ENCODE measurements at places on chromosomes 12 and 14.
A peak's percentile ranks its signal among the peaks of the same experiment; 100 is the strongest.

- DNase-seq: no peak
Measured at GRCh38 chr14:48274826-48275225, 599.4 kb upstream of the MDGA2 start.

GRCh38 chr12:84605983-84606382, 306.6 kb downstream of the SLC6A15 start:
- DNase-seq: no peak

GRCh38 chr12:28209782-28210181, 19.5 kb downstream of the CCDC91 start:
- DNase-seq: no peak

GRCh38 chr12:93536766-93537488, 35.5 kb upstream of the SOCS2 start:
- DNase-seq: no peak

GRCh38 chr12:100868487-100868886, 73.9 kb downstream of the ANO4 start:
- DNase-seq: no peak

GRCh38 chr12:7155471-7156034, 25.4 kb downstream of the CLSTN3 start:
- peak; percentile 28 for DNase-seq

GRCh38 chr14:50607181-50607580, 47.2 kb downstream of the ATL1 start:
- DNase-seq: no peak

DNA sequence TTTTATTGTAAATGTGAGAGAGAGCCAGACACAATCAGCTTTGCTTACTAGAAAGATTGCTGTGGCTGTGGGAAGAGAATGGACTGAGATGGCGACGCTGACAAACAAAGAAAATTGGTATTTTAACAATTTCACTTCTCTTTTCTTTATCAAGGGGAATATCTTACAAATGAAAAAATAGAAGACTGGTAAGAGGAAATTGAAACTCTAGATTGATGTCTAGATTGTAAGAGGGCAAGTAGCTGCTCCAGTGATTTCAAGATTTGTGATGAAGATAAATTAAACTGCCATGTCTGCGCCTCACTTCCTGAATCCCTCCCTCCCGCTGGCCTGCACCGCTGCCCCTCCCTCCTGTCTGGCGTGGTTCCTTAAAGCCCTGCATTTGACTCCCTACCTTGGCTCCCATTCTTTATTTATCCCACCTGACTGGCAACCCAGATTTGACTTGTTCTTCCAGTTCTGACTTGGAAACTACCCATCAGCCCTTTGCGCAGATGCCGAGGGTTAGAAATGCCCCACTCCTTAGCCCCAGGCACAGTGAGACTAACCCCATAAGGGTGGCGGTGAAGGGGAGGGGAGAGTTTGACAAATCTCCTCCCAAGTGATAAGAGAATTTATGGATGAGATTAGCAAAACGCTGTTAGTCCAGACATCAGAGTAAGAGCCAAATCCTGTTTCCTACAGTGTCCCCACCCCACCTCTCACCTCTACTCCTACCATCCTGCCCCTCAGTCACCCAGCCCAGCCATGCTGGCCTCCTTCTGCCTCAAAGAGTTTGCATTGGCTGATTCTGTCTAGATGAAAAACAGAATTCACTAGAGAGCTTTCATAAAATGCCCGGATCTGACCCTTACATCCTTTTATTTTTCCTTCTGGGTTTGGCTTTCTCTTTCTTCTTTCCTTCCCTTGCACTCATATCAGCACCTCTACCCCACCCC, 125.3 kb upstream of the ATF7IP start:
- peak; percentile 80 for DNase-seq

DNA sequence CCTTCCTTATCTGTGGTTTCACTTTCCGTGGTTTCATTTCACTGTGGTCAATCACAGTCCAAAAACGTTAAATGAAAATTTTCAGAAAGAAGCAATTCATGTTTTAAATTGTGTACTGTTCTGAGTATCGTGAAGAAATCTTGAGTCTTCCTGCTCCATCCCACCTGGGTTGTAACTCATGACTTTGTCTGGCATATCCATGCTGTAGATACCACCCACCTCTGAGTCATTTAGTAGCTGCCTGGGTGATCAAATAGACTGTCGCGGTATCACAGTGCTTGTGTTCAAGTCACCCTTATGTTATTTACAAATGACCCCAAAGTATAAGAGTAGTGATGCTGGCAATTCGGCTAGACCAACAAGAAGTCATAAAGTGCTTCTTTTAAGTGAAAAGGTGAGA, 521.2 kb downstream of the AACS start:
- DNase-seq: no peak

GRCh38 chr12:132323171-132324010, 6.0 kb downstream of the GALNT9 start:
- no peak for DNase-seq

GRCh38 chr12:13390918-13391317, 194.4 kb downstream of the EMP1 start:
- no peak for DNase-seq

GRCh38 chr12:93133361-93133760, 204.3 kb upstream of the EEA1 start:
- DNase-seq: no peak

GRCh38 chr12:49762468-49762847, 21.1 kb downstream of the TMBIM6 start:
- DNase-seq: no peak

- DNase-seq: no peak
Measured at GRCh38 chr12:3081886-3082285, 4.7 kb downstream of the TSPAN9 start.

DNA sequence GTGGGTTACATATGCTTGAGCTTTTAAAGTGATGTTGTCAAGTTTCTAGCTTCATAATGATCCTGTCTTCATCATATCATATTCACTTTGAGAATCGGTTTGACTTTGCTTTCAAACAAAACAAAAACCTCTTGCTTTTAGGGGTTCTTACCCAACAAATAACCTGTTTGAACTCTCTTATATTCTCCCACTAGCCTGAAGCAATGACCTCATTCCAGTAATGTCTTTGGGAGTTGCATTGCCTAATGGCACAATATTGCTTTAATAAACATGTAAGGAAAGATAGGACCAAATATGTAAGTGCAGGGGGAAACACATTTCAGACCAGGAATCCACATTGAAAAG, 27.7 kb downstream of the WBP11 start:
- no peak for DNase-seq

DNA sequence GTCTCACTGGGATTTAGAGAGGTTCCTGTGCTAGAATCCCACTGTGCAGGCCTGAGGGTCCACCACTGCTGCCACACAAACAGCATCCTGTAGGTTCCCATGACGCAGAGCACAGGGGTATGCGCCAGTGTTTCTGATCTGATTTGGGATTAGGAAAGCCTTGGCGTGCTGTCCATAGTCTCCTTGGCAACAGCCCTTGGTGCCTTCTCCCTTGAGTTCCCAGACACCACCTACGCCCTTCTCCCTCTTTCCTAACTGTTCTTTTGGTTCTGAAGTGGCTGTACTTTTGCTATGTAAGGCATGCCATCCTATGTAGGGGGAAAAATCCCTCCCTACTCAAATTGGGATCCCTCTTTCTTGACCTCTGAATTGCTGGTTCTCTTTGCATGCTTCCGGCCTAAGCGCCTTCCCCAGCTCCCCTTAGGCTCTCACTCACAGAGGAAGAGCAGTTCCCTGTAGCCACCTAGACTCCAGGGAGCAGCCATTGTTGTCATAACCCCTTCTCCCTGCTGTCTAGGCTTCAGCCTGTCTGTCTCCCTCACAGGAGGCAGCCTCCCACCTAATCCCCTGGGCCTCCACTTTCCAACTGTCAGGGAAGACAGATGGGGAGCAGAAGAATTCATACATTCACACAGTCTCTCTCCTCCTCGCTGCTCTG, 14.8 kb upstream of the RIC8B start:
- DNase-seq: no peak

DNA sequence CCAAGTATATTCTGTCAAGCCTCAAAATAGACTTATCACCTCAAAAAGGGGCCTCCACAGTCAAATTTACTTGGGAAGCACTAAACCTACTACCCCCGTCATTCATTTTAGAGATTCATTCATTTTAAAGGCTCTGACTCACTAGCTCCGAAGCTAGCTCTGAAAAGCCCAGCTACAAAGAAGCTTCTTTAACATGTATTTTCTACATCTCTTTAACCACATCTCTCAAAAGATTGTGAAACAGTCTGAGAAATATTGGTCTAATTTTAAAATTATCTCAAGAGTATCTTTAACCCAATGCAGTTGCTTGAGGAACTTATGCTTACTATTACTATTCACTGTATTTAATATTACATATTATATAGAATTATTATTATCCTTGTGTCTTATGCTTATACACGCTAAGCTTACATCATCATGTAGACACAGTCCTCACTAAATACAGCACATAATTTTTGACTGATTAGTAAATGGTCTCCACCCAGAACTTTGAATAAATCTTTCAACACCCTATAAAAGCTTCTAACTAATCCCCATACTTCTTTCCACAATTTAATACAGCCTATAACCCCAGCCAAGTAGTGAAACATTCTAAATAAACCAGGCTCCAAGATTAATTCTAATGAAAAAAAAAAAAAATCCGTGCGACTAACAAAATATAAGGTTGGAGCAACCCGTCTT, 7.8 kb downstream of the NT5DC3 start:
- DNase-seq: no peak

DNA sequence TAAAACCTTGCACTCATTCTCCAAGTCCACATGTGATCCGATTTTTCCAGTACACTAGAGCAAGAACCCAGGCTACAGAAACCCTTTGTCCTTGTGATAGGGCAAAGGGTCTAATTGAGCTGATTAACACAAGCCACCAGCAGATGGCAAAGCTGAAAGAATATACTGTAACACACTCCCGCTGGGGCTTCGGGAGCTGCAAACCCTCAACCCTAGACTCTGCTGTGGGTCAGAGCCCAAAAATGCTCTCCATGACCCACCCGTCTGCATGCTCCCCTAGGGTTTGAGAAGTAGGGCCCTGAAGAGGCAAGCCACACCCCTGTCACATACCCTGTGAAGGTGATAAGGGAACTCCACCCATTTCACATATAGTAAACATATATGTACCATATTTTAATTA, 33.6 kb upstream of the PCNX1 start:
- DNase-seq: no peak

- DNase-seq: no peak
Measured at GRCh38 chr14:90741682-90741946, 74.6 kb downstream of the TTC7B start.

GRCh38 chr12:110141389-110141788, 17.2 kb downstream of the IFT81 start:
- DNase-seq: no peak

Measured in NCI-H146 (cell line).